Activated CD4-positive, CD25-positive, alpha-beta regulatory T cell (primary cell): ENCODE measurements at places on chromosomes 13 and 19.

- DNase-seq = no peak
Measured at GRCh38 chr19:49564616-49565045, 15.7 kb downstream of the NOSIP start.

GRCh38 chr19:48646722-48647216 is 782 bp upstream of the CA11 start:
- no peak for DNase-seq

DNA sequence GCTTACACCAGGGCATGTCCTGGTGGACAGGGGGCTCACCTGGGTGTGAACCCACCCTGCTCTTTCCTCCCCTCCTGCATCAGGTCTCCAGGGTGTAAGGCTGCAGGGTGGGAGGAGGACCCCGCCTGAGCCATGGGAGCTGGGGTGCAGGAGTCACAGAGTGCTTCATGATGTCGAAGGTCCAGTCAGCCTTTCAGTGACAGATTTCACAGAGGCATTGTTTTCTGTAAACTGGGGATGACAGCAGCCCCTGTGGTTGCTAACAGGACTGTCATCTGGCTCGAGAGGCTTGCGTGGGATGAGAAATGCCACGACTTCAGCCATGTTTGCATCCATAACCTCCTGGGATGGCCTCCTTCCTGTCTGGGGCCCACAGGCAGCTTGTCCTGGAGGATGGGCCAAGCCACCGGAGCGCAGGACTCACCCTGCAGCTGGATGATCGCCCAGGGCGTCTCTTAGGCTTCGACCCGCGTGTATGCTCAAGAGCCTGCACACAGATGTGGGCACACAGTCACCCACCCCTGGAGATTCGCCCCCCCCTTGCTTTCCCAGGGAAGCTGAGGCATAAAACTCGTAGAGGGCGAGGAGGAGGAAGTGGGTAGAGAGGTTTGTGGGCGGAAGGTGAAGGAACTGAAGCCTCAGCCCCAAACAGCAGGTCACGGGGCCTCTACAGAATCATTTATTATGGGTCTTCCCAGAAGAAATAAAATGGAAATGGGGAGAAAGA is 4.9 kb downstream of the NANOS3 start:
- DNase-seq = no peak

DNA sequence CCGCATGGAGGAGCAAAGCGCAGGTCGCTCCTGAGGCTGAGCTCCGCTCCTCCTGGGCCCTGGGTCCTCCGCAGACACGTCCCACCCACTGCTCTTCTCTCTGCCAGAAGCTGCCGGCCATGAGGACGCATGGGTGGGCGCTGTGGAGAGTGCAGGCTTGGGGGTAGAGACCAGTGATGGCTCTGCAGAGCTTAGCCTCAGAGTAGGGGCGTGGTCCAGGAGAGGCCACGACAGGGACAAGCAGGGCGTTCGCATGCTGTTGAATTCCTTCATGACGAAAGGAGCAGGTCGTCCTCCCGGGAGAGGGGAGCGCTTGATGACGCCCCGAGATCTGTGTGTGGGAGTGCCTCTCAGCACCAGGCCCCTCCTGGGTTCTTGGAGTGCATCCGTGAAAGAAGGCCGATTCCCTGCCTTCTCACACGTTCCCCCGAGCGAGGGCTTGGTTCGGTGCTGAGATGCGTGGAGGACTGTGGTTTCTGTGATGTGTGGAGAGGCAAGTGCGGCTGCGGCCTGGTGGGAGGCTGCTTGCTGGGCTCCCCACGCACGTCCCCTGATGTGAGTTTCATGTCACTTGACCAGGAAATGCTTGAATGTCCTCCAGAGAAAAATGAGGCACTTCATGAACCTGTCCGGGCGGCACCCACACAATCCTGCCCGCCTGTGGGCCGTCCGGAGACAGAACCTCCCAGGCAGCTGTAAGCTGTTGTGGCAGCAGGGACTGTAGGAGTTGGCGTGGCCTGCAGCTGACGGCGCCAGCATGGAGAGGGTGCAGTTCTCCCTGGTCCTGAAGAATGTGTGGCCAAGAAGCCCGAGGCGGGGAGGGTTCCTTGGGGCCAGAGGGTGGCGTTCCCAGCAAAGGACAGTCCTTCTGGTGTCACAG is 4.5 kb downstream of the SF3A2 start:
- no peak for DNase-seq

GRCh38 chr19:38849860-38850435 is at the start of gene HNRNPL:
TSS of gene HNRNPL (minus strand) at chr19:38849986. CDS start at chr19:38849966, 20 bp downstream.
- DNase-seq = peak; percentile 98

DNA sequence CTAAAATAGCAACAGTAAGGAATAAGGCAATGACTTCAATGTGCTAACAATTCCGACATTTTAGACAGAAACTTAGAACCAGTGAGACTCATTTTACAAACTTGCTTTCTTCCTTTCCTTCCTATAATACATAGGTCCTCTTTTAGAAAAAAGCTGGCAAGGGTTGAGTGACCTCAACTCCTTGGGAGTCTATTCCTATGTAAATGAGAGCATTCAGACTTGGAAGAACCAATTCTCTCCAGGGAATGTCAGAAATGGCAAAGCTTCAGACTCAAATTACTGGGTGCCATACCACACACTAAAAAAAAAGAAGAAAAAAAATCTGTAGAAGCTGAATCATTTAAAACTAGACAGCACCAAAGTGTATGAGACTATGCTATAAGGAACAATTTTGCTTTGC is 1328.2 kb downstream of the OLFM4 start:
- no peak for DNase-seq

GRCh38 chr19:30631033-30631370 is 258.8 kb downstream of the ZNF536 start:
- DNase-seq = no peak

DNA sequence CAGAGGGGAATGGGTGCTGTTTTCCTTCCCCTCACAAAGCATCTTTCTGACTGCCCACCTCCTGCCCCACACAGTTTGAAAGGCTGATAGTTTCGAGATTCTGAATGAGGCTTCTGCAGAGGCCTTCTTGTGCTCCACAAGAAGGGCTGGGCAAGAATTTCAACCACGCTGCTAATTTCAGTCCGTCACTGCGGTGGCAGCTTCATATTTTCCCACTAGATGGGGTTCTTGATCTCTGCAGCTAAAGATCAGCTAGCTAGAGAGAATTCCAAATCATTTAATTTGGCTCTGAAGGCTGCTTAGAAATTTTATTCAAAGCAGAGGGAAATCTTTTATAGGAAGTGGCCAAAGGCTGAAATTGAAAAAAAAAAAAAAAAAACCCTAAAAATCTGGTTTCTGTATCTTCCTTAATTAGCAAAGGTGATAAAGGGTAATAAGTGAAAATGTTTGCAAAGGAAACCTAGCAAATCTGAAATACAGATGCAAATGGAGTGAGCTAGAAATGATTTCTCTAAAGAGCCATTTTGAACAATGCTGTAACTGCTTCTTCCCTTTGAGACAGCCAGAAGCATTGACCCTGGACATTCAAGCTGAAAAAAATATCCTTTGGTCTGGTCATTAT is 38.0 kb upstream of the C13orf42 start:
- DNase-seq = no peak

GRCh38 chr13:77833331-77833863 is 85.2 kb downstream of the EDNRB start:
- no peak for DNase-seq

GRCh38 chr19:50465986-50466705 is 10.2 kb upstream of the EMC10 start:
- DNase-seq = no peak

DNA sequence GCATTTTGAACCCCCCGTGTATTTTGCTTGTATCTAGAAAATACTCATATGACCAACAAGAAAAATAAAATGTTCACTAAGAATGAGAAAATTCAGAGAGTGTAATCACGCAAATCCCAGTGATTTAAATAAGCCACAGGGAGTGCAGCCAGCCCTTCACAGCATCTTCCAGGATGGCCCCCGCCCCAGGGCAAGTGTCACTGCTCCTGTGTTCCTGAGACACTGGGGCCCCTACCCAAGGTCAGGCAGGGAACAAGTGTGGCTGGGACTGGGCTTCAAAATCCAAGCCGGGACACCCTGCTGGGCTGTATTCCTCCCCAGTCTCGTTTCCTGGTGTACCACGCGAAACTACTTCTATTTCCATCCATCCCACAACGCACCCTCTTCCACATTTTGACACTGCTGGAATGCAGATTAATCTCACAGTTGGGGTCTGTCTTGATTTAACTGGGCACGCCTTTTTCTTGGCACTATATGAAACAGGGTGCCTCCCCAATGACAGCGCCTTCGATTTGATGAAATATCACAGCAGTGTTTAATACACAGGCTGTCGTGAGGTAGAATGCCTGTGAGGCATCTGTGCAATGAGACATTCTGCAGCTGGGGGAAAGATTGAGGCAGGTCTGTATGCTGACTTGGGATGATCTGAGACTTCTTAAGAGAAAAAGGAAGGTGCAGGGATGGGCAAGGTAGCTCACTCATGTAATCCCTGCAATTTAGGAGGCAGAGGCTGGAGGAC is 18.3 kb upstream of the CCNP start:
- DNase-seq = no peak
